Stimulated activated CD8-positive, alpha-beta memory T cell treated with anti-CD3 and anti-CD28 coated beads, Interleukin-4, amount 100 ng/mL, for 24 hours (primary cell): ENCODE measurements at places on chromosomes 3 and 15.
A peak's percentile ranks its signal among the peaks of the same experiment; 100 is the strongest.

- DNase-seq = no peak
These were observed 691.1 kb downstream of the DIPK2A start for GRCh38 chr3:144662729-144663128.

DNA sequence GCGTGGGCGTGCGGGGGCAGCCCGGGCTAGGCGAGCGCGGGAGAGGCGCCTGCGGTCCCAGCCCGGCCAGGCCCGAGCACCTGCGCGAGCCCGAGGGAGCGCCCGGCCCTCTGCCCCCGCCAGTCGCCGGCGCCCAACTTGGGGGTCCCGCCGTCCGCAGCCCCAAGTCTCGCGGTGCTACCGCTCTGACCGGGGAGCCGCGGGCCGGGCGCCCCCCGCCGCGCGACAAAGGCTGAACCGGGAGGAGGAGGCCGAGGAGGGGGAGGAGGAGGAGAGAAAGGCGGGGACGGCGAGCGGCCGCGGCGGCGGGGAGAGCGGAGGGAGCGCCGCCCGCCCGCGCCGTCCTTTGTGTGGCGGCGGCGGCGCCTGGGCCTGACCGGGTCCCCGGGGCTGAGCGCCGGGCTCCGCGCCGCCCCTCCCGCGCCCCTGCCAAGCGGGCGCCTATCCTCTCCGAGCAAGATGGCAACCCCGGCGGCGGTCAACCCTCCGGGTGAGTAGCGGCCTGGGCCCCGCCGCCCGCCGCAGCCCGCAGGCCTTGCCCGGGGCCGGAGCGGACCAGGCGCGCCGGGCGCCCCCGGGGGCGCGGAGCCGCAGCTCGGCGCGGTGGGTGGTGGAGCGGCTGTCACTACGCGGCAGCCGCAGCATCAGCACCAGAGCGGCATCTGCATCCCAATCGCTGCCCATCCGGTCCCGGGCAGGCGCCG lies at the start of gene ARNT2:
ARNT2 (plus strand) TSS at position 326 of the 704 bp plus-strand sequence; CDS start at position 460, 134 bp downstream.
- no peak for DNase-seq

DNA sequence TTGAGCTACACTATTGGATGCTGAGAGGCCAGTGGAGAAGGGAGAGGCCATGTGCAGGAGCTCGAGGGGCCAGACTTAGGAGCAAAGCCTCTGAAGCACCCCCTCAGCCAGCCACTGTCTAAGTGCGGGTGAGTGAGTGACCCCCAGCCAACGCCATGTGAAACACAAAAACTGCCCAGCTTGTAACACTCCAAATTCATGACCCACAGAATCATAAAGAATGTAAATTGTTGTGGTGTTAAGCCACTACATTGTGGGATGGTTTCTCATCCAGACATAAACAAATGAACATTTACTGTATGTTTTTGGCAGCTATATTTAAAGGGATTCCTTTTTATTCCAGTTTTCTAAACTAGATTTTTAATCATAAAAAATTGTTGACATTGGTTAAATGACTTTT lies 27.2 kb upstream of the TMEM158 start:
- no peak for DNase-seq

GRCh38 chr15:47407692-47408091 lies 309.6 kb upstream of the SEMA6D start:
- no peak for DNase-seq

DNA sequence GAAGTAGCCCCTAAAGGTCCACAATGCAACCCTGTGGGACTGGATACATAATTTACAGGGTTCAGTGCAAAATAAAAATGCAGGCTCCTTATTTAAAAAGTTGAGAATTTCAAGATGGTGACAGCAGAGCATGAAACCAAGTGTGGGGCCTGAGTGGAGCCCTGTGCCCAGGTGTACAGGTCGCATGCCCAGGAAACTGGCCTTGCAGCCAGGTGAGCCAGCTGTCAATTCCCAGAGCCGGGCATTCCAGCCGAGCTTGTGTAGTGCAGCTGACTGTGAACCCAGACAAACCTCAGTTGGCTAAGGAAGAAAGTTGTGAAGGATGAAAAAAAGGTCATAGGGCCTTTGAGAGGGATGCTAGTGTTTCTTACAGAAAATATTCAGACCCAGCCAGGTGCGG lies 27.6 kb downstream of the POPDC2 start:
- DNase-seq = no peak

- no peak for DNase-seq
These were observed 189.8 kb upstream of the TBC1D5 start for GRCh38 chr3:17932136-17932771.

DNA sequence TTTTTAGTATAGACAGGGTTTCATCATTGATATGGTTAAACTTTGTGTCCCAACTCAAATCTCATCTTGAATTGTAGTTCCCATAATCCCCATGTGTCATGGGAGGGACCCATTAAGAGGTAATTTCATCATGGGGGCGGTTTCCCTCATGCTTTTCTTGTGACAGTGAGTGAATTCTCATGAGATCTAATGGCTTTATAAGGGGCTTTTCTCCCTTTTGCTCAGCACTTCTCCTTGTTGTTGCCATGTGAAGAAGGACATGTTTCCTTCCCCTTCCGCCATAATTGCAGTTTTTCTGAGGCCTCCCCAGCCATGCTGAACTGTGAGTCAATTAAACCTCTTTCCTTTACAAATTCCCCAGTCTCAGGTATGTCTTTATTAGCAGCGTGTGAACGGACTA lies 20.2 kb upstream of the ZNF710 start:
- no peak for DNase-seq

- no peak for DNase-seq
These were observed 130.2 kb upstream of the UMPS start for GRCh38 chr3:124599779-124600693.

DNA sequence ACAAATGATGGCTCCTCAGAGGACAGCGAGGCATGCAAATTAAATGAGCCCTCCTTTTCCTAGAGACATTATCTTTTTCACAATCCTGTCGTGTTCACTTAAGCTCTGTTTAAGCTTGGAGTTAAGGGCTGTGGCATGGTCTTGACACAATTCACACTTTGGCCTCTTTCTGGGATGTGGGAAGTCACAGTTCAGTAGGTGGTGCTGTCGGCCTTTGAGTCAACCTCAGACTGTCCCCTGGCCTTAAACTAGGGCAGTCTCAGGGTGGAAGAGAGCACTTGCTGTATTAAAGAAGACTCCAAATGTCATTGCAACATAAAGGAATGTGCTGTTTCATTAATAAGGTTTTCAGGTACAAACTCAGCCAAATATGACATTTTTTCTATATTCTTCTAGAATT lies 351.0 kb downstream of the MCTP2 start:
- no peak for DNase-seq

- DNase-seq = no peak
These were observed 201.8 kb downstream of the CACNA2D3 start for GRCh38 chr3:54324103-54324502.

- no peak for DNase-seq
These were observed 17.5 kb downstream of the VGLL3 start for GRCh38 chr3:86973440-86973839.

GRCh38 chr15:51193526-51193925 lies 98.8 kb upstream of the TNFAIP8L3 start:
- DNase-seq = no peak

GRCh38 chr15:99502182-99502581 lies 63.6 kb upstream of the MEF2A start:
- DNase-seq = peak; percentile 31

GRCh38 chr3:56737006-56737405 lies 53.9 kb upstream of the TASOR start:
- no peak for DNase-seq

GRCh38 chr15:29066310-29066709 lies 180.5 kb downstream of the APBA2 start:
- DNase-seq = no peak

- DNase-seq = no peak
These were observed 505.8 kb downstream of the EPHA3 start for GRCh38 chr3:89613241-89613640.

DNA sequence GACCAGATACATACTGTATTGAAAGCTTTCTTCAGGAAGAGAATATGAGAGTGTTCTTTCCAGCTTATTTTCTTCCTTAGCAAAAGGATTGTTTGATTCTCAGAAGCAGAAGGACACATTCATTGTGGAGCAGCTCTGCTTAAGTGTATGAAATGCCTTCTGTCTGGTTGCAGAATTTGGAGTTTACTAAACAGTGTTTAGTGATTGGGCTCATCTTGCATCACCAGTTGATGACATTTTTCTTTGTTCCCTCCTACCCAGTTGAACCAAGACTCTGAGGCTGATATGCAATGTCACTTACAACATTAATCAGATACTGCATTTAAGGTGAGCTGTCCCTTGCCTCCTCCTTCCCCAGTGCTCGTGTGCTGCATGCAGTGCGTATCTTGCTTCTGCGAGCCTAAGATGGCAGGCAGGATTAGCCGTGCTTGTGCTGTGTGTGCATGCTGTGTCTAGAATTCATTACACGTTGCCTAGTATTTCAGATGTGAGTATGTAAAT lies 18.4 kb downstream of the ZBTB38 start:
- DNase-seq = no peak

- no peak for DNase-seq
These were observed 142.1 kb upstream of the CMC1 start for GRCh38 chr3:28099296-28099695.

GRCh38 chr3:158961471-158961870 lies 159.6 kb downstream of the MFSD1 start:
- DNase-seq = no peak

DNA sequence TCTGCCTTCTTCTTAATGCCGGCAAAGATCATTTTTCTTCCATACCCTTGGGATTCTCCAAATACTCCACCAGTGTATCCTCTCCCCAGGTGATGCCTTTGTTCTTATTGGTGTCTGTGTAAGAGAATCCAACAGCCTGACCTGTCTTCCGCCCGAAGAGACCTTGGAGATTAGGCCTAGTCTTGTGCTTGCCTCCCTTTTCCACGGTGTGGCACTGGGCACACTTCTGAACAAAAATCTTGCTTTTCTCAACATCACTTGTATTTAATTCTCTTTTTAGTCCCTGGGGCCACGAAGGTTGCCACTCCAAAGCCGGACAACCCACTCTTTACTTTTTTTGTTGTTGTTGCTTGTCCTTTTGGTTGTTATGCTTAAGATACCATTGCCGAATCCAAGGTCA lies 14.0 kb upstream of the EMC3 start:
- no peak for DNase-seq

DNA sequence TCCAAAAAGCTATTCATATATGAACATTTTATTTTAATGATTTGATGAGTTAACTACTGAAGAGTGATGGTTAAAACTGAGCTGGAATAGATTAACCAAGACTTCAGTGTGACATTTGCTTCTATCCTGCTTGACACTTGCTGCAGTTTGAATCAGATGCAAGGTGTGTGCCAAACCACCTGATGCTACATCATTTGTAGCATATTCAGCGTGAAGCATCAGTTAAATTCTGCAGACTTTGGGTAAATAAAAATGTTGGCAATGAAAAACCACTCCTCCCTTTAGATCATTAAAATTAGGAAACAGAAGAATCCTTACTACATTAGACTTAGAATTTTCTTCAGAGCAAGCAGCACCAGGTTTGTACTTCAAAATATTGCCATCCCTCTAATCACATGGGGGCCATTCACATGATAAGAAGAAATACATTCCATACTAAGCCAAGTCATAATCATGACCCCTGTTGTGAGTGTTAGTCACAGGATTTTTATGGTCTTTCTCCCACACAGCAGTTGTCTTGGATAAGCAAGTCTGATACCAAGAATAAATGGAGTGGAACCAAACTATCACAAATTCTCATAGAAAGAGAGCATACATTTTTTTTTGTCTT lies 160.7 kb upstream of the TNIK start:
- no peak for DNase-seq

DNA sequence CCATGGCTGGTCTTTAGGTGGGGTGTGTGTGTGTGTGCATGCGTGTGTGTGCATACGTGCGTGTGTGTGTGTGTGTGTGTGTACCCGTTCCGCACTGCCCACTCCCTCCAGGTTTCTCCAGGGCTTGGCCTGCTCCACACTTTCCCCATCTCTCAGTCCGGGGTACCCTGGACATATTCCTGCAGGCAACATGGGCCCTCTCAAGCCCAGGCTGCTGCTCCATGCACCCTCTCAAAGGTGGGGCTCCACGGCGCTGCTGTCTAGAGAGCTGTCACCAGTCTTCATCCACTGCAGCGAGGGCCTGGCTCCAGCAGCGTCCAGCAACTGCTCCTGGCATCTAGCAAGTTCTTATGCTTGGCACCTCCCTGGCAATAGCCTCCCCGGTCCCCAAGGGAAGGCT lies 86.1 kb downstream of the ATP10A start:
- no peak for DNase-seq

- no peak for DNase-seq
These were observed 97.8 kb downstream of the GTPBP8 start for GRCh38 chr3:113088616-113089015.

DNA sequence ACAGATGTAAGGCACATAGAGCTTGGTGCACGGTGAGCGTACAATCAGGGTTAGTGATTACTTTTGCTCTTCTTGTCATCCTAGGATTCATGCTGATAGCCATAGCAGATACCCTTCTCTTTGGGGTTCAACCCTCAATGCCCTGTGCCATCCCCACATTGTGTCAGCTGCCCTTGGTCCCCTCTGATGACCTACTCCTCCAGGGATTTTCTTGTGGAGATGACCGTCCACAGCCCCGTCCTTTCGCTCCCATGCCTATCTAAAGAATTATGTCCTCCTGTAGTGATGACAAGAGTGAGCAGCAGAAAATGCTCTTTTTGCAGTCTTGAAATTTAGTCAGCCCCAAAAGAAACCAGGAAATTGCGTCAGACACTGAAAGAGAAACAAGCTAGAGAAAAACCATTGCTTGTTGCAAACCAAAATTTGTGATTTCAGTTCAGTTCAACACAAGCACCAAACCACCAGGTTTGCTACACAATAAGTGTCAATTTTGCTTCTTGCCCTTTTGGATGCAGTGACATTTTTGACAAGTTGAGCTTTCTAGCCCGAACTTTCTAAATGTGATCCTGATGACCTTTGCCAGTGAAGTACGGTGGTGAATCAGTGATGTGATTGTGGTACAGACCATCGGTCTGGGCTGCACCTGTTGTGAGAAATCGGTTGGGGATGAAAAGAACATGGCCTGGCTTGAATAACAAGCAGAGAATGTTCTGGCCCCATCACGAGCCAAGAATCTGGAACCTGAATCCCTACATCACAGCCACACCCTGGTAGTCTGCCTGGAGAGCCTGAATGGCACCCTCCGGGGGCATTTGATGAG lies 41.3 kb downstream of the CMTM7 start:
- no peak for DNase-seq

DNA sequence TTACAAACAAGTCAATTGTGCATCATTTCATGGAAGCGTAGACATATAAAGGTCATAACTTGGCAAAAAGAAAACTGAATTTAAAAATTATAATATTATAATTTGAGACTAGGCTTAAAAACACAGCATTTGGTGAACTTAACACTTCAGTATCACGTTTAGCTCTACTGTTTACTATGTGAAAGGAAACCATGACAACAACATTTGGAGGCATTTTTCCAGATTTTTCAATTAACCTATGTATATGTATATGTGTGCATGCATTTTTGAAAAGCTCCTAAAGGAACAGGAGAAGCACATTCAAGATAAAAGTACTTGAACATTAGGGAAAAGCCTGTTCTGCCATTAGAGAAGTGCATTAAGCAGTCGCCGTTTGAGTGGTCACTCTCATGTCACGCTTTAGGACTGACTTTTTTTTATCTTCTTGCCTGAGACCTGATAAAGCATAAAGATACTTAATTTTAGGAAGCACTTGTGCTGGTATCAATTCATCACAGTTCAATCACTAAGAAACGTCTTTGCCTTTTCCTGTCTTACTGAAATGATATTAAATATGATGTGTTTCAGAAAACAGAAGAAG lies 156.0 kb downstream of the NAALADL2 start:
- DNase-seq = no peak

GRCh38 chr3:131739211-131739610 lies 236.4 kb upstream of the MRPL3 start:
- DNase-seq = no peak

- DNase-seq = no peak
These were observed 68.0 kb upstream of the TAMM41 start for GRCh38 chr3:11914651-11915050.
